ENCODE measurements at places on chromosomes 12 and 14.

GRCh38 chr12:57726151-57726883 lies 12.2 kb downstream of the AGAP2 start:
- no peak for DNase-seq

GRCh38 chr14:41586237-41586636 lies 20.4 kb upstream of the LRFN5 start:
- no peak for DNase-seq

- no peak for DNase-seq
These were observed 30.0 kb downstream of the NOC4L start for GRCh38 chr12:132174015-132174838.

- no peak for DNase-seq
These were observed 64.0 kb downstream of the NUMB start for GRCh38 chr14:73394317-73394716.

- DNase-seq: peak; percentile 97
These were observed 233.8 kb downstream of the CACNA1C start for GRCh38 chr12:2286461-2287131.
